Stimulated activated CD8-positive, alpha-beta memory T cell treated with anti-CD3 and anti-CD28 coated beads, Interleukin-7, amount 100 ng/mL, for 4 hours (primary cell): ENCODE measurements at places on chromosomes 3 and 15.

GRCh38 chr3:173214576-173214975 lies 73.5 kb upstream of the SPATA16 start:
- no peak for DNase-seq

GRCh38 chr3:52126036-52126435 lies 28.2 kb downstream of the POC1A start:
- no peak for DNase-seq

- no peak for DNase-seq
These were observed 32.9 kb upstream of the P4HTM start for GRCh38 chr3:48957006-48957705.

- no peak for DNase-seq
These were observed 648.4 kb downstream of the ZBBX start for GRCh38 chr3:166731701-166732100.

DNA sequence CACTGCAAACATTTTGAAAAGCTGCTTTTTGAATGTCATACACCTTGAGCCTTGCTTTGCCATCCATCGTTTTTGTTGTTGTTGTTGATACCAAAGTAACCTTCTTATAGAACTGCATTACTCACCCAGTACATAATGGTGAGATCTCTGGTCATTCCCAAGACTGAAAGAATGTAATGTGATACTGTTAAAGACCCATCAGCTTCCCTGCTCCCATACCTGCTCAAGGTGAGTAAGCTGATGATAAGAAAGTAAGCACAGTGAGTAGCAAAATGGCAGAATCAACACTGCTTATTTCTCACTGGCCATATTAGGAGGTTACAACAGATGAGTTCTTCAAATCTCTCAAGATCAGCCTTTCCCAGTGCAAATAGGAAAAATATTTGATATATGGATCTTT lies 89.8 kb downstream of the CADPS start:
- DNase-seq: no peak

GRCh38 chr3:117630469-117630868 lies 920.9 kb downstream of the TUSC7 start:
- DNase-seq: no peak

DNA sequence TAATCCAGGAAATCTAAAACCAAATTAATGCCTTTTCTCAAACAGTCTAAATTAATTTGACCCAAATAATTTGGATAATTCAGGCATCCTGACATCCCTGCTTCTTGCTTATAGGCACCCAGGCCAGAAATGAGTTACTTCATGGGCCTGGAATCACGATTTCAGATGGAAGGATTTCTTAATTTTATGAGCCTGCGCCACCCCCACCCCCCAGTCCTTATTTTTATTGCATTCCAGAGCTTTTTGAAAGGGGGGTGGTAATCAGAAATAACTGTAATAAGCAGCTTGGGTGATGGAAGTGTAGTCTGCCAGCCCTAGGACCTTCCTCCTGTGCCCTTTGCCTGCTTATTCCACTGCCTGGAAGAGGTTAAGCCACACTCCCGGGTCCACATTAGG lies 1.3 kb downstream of the AP2M1 start:
- DNase-seq: no peak

DNA sequence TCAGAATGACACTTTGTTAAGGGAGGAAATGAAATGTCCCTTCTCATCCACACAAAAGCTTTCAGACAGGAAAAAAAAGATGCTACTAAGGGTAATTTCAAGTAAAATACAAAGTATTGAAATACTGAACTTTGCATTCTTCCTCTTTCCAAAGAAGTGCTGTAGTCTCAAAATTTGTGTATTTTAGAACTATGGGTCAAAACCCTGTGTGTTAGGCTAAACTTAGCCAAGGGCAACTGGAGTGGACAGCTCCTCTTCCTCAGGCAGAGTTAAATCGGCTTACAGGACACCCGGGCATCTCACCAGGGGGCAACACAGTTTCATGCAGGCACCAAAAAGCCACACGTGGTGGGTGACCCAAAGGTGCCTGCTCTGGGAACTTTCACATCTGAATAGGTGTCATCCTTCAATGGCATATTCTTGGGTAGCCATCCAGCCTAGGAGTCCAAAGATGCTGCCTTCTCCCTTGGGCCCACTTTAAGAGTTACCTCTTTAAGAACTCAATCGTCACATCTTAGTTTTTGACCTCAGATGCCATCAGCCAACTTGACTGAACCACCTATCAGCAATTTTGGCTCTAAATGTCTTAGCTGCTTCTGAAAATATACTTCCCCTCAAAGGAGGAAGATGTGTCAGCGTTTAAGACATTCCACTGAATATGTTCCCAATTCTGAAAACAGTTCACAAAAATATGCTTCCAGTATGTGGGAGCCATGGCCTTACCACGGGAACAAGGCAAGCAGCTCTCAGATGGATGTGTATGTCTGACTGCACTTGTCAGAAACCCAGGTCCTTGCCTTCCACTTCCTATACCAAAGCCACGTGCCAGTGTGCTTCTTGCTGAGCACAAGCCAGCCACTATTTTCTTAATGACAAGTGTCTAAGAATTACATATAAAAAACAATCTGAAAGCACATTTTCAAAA lies 32.2 kb upstream of the MUC13 start:
- DNase-seq: no peak

- no peak for DNase-seq
These were observed 44.8 kb upstream of the UBE2E1 start for GRCh38 chr3:23760871-23761373.

DNA sequence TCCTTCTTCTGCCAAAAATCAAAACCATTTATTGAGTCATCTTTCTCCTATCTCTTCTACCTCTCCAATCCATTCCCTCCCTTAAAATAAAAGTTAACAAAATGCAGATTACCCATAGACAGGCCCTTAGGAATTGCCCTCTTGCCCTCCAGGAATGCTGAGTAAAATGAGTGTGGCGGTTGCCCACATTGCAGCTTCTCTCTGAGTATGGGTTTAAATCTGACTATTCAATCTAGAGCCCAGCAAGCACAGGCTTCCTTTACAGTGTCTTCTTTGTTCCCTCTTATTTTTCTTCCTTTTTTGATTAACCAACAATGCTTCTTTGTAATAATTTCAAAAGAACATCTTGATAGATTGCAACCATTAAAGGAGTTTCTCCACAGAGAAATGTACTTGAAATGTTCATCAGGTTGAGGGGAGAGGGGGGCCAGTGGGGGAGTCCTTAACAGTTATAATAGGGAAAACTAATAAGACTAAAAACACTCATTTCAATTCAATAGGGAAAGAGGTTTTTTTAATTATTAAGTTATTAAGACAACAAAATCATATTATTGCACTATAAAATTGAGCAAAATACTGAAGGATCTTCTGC lies 135.3 kb upstream of the LMCD1 start:
- DNase-seq: no peak

DNA sequence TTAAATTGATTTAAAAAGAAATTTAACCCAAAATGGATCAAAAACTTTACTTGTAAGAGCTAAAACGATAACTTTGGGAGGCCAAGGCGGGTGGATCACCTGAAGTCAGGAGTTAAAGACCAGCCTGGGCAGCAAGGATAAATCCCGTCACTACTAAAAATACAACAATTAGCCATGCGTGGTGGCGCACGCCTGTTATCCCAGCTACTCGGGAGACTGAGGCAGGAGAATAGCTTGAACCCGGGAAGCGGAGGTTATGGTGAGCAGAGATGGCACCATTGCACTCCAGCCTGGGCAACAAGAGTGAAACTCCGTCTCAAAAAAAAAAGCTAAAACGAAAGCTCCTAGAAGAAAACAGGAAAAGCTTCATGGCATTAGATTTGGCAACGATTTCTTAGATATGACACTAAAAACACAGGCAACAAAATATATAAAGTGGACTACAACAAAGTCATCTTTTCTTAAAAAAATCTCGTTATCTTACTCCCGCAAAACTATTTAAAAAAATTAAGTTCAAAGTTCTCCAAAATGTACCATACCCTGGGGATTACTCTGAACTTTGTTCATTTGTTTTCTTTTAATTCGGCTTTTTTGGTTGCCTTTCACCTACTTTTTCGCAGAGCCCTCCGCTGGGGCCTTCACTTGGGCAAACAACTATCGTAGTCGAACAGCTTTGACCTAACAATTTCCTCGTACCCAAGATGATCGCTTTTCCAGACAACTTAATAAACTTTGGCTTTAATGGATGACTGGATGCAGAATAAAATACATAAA lies 2.9 kb downstream of the HDDC3 start:
- DNase-seq: no peak

GRCh38 chr15:67605871-67606270 lies 63.4 kb downstream of the MAP2K5 start:
- DNase-seq: no peak

- no peak for DNase-seq
These were observed 22.0 kb downstream of the SST start for GRCh38 chr3:187648177-187648576.

GRCh38 chr3:190701096-190701532 lies 161.4 kb downstream of the GMNC start:
- no peak for DNase-seq

DNA sequence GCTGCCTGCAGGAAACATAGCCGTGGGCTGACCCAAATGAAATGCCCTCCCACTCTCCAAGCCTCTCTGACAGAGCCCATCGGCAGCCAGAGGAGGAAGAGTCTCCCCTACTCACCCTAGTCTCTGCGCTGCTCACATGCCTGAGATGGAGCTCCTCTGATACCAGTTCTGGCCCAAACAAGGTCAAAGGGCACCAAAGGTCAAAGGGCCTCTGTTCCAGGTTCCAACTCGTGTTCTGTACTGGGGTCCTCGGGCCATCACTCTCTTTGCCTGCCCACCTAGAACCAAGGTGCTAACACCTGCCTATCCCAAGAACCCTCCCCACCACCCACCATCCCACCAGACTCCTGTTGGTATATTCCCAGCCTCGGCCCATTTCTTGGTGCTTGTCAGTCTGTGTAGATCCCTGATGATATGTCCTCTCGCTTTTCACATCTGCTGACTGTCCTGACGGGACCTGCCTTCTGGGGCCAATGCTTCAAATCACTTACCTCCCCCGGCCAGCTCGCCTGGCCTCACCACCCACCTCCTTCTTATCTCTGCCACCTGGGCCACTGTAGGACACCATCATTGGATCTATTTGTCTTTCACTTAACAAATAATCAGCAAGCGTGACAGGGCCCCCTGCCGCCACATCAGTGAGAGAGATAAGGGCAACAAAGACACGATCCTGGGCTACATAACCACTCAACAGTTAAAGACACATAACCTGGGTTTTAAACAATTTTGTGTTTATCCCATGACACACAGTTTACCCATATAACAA lies 90.4 kb downstream of the SRGAP3 start:
- no peak for DNase-seq

DNA sequence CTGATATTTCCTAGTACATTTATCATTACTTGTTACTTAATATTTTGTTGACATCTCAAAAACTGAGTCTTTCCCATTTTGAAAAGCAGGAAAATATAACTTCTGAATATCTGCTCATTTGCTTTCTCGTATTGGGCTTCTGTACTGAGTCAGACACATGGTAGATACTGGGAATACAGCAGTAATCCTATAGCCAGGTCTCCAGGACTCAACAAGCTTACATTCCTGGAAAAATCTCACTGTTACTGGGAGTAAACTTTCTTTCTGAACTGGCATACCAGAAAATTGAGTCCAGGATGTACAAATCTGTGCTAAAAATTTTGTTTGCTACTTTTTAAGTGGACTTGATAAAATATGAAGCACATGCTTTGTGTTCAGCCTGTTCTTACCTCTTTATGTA lies 240.4 kb downstream of the RBMS3 start:
- no peak for DNase-seq

GRCh38 chr3:139756529-139757103 lies 78.8 kb upstream of the NMNAT3 start:
- DNase-seq: no peak

- no peak for DNase-seq
These were observed 169.7 kb downstream of the RSRC1 start for GRCh38 chr3:158279609-158280008.

DNA sequence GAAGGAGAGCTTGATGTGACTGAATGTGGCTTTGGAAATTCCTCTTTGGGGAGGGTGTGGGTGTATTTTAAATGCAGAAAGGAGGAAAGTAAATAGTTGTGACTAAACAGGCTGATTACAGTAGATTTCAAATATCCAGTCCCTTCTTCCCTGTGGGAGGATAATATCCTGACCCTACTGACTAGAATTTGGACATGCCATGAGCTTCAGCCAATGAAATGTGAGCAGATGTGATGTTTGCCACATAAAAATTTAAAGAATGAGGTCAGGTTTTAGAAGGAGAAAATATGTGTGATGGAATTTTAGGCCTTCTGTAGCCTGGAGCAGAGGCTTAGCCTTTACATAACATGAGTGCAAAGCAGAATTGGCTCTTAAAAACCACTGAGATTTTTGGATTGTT lies 1218.9 kb downstream of the ROBO2 start:
- DNase-seq: no peak

GRCh38 chr3:127909646-127910045 lies 5.4 kb upstream of the KBTBD12 start:
- no peak for DNase-seq

- no peak for DNase-seq
These were observed 332.1 kb downstream of the ARRDC4 start for GRCh38 chr15:98292442-98293240.

DNA sequence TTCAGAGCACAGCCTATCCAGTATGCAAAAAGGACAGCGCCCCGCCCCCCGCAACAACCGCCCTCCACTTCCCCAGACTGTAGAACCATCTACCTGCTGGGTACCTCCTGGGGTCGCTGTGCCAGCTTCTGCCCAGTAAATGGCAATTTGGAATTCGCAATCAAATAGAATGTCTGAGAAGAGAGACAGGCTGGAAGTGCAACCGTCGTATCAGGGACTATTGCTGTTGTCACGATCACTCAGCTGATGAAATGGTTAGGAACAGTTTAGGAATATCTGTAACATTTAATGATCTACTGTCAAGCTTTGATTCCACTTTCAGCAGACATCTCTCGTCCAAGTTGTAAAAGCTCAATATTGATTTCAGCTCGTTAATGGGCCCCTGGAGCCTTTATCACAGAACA lies 13.3 kb upstream of the PARL start:
- DNase-seq: no peak

- DNase-seq: no peak
These were observed 27.4 kb downstream of the TARS3 start for GRCh38 chr15:101696829-101697228.

DNA sequence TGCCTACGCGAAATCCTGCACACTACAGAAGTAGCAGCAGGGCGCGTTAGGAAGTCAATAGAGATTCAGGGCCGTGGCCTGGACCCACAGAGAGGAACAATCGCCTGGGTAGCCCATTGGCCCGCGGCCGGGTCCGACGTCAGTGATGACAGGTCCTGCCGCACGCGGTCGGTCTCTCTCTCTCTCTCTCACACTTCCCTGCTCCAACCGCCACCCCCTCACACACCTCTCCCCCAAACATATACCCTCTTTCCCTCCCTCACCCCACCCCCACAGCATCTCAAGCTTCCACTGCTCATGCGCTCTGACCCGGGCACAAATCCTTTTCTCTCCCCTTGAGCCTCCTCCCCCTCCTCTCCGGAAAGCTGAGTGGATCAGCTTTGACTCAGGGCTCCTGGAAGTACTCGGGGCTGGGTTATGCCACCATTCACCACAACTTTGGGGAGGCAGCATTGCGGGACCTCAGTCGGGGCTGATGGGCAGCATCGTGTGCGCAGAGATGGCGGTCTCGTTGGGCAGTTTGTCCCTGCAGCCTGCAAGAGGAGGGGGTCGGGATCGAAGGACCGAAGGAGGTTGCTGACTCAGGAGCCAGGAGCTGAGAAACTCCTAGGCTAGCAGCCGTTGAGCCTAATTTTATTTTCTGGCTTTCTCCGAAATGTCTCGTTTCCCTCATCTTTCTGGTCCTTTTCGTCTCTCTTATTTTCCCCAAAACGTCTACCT lies 9.0 kb downstream of the ZIC4 start:
- no peak for DNase-seq

- DNase-seq: no peak
These were observed 93.5 kb downstream of the WDR72 start for GRCh38 chr15:53665930-53666329.
